ENCODE measurements at places on chromosomes 2 and 18.

DNA sequence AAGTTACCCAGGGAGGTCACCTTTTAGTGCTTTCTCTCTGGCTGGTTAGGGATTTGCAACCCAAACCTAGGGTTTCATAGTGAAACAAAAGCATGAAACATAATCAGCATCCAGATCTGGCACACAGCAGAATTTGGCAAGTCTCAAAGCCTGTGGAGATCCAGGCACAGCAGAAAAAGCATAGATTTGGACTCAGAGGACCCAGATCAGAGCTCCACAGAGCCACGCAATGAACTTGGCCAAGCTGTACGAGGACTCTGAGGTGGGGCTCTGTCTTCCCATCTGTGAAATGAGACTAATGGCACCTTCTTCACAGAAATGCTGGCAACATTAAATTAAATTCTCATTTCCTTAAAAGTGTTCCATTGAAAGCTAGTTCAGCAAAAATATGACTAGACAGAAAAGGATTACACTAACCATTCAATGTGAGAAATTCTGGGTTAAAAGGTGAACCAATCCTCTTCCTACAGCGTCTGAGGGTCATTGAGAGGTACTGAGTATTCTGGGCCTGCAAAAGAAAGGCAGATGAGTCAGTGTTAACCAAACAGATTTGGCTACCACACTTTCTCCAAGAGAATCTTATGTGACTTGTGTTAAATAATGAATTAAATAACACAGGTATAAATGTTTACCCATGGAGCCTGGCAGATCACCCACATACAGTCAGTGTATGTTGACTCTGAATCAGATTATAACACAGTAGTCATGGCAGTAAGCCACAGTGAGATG lies 266.3 kb downstream of the MREG start:
- DNase-seq, result no peak

DNA sequence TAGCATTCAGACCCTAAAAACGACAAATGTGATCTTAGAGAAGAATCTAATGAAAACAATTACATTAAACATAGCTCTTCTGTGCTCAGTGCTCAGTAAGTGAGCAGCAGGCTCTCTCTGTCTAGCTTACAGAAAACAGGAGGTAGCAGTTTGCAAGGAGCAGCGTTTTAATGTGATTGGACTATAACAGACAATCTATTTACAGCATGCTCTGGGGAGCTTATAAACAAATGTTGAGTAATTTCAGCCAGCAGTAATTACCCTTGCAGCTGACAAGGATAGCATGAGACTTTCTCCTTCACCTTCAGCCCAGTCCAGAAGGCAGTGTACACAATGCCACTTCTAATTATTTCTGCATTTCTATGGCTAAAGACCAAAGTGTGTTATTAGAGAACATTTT lies 270.4 kb downstream of the FIGN start:
- DNase-seq, result no peak

GRCh38 chr2:119011910-119012209 lies 69.9 kb downstream of the MARCO start:
- no peak for DNase-seq

GRCh38 chr18:37364237-37364636 lies 201.4 kb downstream of the CELF4 start:
- DNase-seq, result peak; percentile 11

- DNase-seq, result peak; percentile 64
Observed at GRCh38 chr2:226791056-226791486, 8.5 kb downstream of the IRS1 start.

DNA sequence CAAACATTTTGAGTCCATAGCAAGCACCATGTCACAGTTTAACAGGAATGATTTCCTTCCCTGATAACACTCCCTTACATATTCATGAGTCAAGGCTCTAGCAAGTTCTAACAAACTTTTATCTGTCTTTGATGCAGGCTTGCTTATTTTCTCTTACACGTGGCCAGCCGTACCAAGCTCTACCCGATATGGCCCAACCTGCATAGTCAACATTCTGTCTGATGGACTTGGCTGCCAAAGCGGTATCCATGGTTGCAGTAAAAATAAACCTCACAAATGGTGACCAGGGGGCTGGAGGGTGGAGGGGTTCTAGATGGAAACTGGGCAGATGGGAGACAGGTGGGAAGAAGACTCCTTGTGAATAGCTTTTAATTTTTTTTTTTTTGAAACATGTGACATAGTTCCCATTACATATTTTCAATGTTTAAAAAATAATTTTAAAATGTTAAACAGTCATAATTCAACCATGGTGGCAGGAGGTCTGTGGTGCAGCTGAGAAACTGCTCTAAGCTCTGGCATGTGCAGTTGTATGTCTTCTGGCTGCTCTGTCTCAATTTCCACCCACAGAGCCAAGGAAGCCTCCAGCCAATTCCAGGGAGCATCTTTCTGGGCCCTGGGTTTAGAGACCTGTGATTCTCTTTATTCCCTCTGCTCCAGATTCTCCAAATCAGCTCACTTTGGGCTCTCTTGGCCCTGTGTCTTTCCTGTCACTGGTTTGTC lies 20.7 kb upstream of the CXCR1 start:
- DNase-seq, result no peak

- peak; percentile 87 for DNase-seq
Observed at GRCh38 chr2:199378948-199379650, 78.6 kb downstream of the SATB2 start.

DNA sequence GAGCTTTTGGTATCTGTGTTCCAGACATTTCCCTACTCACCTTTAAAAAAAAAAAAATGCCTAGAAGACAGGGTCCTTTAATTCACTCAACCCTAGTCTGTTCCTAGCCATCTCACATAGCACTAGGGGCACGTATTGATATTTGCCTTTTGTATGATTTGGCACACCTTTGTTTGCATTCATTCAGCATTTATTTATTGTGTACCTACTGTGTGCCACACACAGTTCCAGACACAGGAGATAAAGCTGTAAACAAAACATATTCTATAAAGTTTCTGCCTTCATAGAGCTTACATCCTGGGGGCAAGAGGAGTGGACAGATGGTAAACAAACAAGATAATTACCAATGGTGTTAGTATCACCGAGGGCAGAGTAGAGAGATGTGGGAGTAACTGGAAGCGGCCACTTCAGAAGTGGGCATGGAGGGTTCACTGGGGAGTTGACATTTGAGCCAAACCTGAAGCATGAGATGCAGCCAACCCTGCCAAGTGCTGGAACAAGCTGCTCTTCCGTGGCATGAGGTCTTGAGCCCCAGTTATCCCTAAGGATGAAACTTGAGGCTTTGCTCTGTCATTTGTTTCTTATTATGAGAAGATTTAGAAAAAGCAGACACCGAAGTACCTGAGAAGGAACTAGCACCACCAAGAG lies 18.2 kb downstream of the MAPRE2 start:
- no peak for DNase-seq

DNA sequence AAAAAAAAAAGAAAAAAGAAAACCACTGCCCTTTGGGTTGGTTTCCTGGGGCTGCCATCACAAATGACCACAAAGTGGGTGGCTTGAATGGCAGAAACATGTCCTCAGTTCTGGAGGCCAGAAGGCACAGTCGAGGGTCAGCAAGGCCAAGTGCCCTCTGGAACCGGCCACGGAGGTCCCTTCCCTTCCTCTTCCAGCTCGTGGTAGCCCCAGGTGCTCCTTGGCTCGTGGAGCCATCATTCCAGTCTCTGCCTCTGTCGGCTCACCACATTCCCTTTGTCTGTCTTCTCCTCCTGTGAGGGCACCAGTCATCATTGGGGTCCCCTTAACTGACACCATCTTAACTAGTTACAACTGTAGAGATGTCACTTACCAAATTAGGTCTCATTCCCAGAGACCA lies 8.5 kb upstream of the NFATC1 start:
- DNase-seq, result no peak

DNA sequence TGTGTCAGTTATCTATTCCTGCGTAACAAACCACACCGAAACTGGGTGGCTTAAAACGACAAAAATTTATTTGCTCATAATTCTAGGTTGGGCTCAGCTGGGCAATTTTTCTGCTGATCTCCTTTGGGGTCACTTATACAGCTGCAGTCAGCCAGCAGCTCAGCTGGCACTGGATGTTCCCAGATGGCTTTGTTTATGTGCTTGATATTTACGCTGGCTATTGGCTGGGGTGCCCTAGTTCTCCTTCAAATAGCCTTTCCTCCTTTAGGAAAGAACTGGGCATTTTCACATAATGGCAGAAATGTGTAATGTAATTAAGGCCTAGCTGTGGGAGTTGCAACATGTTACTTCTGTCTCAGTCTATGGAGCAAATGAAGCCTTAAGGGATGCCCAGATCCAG lies 142.2 kb downstream of the B3GNT2 start:
- no peak for DNase-seq

- no peak for DNase-seq
Observed at GRCh38 chr2:167420211-167420610, 531.9 kb downstream of the XIRP2 start.

Measured in fibroblast of skin of scalp (primary cell).